ENCODE measurements at places on chromosomes 2 and 18.

- no peak for DNase-seq
Measured at GRCh38 chr2:236440110-236440881, 129.3 kb upstream of the ACKR3 start.

GRCh38 chr2:193980599-193980998 lies 1676.4 kb upstream of the SLC39A10 start:
- DNase-seq = no peak

GRCh38 chr2:105861200-105861599 lies 116.5 kb downstream of the NCK2 start:
- DNase-seq = no peak

DNA sequence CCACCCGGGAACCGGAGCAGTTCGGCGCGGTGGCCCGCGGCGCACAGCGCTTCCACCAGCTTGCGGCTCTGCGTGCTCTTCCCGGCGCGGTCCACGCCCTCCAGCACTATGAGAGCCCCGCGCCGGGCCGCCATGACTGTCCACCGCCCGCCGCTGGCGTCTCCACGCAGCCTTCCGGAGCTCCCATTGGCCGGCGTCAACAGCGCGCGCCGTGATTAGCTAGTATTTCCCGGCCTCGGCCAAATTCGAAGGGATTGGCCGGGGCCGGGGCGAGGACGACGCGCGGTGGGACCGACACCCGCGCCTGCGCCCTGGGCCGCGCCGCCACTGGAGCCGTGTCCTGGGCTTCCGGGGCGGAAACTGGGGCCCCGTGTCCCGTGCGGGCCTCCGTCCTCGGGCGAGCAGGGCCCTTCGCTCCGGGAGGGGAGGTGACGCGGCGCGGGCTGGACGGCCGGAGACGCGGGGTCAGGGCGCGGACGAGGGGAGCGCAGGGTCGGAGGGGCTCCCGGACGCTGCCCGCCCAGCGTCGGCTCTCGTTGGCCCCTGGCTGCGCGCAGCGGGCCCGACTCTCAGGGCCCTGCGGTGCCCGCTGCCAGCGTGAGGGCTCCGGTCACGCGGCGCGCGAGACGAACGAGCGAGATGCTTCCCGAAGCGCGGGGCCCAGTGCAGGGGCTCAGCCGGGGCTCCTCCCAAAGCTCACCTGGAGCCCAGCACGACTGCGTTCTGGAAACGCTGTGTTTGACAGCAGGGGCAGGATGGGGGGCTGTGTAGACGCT lies at the start of gene DTYMK:
TSS of gene DTYMK (minus strand) at position 166 of the 776 bp plus-strand sequence. CDS start at position 134, 32 bp downstream.
- peak; percentile 99 for DNase-seq

DNA sequence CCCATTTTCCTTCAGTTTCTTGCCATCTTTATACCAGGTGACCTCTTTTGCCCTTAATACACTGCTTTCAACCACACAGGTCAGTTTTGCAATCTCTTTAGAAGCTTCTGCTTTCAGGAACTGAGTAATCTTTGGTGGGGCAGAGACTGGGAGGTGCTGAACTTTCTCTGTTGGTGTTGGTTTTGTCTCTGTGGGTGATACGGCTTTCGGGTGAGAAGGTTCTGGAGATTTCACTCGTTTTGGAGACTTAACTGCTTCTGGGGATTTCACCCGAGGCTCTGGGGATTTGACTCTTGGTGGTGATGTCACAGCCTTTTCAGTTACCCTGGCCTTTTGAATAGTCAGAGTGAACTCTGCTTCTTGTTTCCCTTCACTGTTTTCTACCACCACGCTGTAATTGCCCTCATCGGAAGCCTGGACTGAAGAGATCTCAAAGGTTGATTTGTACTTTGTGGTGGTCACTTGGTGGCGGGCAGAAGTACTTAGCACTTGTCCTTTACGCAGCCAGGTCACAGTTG lies 50.4 kb downstream of the PLEKHA3 start:
- DNase-seq = peak; percentile 79

DNA sequence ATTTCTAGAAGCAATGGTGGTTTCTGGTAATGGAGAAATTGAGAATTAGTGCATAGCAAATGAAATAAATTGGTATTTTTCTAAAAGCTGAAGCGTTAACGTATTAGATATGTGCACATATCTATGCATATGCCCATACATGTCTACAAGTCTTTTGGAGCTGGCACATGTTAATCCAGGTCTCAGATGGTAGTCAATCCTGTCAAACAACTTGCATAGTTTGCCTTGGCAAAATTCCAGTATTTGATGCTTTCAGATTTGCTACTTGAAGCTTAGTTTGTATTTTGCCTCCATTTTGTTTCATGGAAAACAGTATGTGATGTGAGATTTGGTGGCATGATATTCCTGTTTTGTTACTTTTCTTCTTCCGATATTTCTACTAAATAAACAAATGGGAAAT lies 304.6 kb downstream of the PARD3B start:
- no peak for DNase-seq

DNA sequence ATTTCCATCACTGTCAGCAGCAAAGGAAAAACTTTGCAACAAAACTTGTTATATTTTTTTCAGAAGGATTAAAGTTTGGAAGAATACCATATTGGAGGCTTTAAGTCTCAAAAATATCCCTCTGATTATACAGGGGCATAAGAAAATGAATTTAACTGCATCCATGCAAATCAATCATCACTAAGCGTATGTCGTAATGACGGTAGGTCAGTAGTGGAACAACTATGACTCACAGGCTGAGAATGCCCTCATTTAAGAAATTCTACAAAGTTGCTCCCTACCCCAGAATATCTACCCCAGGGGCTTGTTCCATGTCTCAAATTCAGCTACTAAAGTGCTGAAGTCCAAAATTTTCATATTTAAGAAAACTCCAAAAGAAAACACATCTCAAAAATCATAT lies 12.5 kb upstream of the NAB1 start:
- DNase-seq = peak; percentile 79

DNA sequence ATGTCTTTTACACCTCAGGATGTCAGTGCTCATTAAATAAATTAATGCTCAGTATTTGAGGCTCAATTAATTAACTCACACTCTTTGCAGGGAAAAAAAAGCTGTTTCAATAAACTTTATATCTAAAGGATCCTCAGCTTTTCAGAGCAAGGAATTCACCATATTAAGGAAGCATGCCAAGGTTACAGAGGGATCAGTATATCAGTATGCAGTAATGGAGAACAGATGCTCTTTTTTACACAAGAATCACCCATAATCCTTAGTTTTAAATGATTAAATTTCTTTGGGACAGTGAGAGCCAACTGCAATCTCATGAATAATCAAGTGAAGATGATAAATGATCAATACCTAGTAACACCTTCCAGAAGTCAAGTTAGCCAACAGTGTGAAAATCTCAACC lies 14.9 kb upstream of the LCT start:
- no peak for DNase-seq

DNA sequence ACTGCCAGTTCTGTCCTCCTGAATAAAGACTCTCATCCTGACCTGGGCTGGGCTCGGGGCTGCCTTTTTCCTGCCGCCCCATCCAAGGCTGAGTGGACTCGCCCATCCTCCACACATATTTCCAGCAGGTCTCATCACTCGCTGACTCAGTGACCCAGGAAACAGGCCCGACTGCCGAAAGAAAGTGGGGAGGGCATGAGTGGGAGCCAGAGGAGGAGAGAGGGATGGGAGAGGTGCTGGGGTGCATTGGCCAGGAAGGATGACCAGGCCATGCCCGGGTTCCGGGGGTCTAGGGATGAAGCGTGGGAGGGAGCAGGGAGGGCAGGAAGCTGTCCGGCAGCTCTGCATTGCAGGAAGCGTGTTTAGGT lies 66.7 kb downstream of the TWIST2 start:
- DNase-seq = no peak

GRCh38 chr2:168705534-168706470 lies 96.6 kb upstream of the NOSTRIN start:
- DNase-seq = peak; percentile 18

- DNase-seq = no peak
Measured at GRCh38 chr2:234458466-234458865, 38.4 kb downstream of the ARL4C start.

GRCh38 chr2:20663196-20664070 lies 3.5 kb upstream of the GDF7 start:
- no peak for DNase-seq

DNA sequence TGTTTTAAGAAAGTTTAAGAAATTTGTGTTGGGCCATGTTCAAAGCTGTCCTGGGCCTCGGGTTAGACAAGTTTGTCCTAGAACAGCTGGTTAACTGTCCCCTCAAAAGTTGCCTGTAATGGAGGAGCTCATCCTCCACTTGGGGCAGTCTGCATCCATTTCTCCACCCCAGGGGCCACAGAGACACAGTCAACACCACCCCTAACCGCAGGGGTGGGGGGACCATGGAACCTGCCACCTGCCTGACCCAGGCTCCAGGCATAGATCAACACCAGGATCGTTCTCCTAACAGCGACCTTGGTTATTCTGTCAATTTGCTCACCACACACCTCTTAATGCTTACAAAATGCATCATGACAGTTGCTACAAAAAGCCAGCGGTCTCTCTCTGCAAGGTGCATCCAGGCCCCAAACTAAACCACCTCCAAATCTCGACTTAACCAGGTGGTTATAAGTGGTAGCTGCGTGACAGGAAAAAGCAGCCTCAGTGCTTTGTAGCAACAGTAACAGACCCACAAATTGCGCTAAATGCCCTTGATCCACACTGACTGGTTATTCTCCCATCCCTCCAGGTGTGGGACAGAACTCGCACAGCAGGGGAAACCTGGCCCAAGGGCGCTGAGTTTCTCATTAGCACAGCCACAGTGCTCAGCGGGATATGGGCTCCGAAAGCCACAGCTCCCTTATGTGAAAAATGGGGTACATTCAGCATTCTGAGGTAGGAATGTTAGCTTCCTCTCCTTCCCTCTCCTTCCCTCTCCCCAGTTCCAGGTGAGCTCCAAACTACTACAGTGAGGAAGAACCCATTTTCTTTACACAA lies 48.0 kb downstream of the HDLBP start:
- DNase-seq = no peak

GRCh38 chr2:196338440-196338839 lies 167.1 kb upstream of the STK17B start:
- no peak for DNase-seq

GRCh38 chr2:929925-930324 lies 20.7 kb upstream of the SNTG2 start:
- no peak for DNase-seq

GRCh38 chr18:37634516-37634915 lies 68.9 kb upstream of the CELF4 start:
- no peak for DNase-seq

DNA sequence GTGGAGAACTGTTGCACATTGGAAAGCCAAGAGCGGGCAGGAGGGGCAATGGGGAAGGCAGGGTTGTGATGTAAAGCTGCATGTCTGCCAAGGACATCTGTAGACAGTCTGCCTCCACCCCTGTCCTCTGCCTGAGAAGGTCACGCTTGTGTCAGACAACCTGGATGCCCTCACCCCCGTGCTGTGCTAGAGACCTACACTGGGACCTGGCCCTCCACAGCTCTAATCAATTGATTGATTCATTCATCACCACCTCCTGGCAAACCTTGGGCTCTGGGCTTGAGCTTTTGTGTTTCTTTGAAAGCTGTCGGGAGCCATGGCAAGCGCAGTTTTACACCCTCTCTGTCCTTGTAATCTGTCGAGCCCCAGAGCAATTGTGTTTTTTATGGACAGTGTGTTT lies 41.1 kb downstream of the MARCO start:
- DNase-seq = no peak

DNA sequence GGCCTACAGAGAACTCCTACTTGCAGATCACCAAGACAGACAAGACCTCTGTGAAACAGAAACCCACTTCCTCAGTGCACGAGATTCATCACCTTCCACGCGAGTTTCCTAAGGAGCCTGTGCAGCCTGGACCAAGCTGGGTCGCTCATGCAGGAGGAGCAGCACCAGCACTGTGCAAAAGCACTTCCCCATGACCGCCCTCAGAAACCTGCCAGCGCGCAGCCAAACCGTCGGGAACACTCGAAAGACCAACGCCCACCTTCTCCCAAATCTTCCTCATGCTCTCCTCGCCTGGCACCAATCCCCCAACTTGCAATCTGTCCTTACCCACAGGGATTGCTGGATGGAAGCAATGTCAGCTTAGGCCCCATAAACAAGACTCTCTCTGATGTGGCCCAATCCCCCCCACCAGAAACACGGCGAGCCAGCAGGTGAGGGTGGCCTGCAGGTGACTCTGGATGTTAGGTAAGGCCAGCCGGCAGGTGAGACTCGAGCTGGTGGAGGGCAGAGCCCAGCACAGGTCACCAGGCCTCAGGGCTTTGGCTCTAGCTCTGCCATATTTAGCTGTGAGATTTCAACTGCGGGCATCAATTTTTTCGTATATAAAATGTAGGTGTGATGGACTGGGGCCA lies 69.4 kb downstream of the PXDN start:
- no peak for DNase-seq

DNA sequence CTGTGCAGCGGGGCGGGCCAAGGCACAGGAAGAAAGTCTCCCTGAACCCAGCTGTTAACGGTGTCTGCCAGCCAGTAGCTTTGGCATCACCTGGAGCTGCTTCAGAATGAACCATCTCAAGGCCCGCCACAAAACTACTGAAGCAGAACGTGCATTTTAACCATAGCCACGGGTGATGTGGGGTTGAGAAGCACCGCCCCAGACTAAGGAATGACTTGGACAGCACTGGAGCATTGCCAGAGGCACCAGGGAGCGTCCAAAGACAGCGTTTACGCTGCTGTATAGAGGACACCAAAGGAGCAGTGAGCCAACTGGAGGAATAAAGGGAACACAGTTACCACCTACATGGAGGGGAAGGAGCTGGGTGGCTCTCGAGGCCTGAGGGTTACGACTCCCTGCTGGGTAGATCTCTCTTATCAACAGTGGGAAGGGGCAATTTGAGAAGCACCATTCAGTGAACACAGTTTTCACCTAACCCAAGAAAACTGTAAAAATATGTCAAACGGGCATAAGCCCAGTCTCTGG lies 28.4 kb upstream of the LONRF2 start:
- no peak for DNase-seq

DNA sequence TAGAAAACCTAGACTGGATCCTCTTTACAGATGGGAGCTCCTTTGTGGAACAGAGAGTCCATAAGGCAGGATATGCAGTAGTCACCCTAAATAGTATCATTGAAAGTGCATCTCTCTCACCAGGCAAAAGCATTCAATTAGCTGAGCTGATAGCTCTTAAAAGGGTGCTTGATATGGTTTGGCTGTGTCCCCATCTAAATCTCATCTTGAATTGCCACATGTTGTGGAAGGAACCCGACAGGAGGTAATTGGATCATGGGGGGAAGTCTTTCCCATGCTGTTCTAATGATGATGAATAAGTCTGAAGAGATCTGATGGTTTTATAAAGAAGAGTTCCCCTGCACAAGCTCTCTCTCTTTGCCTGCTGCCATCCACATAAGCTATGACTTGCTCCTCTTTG lies 96.2 kb upstream of the RMP24 start:
- DNase-seq = no peak

DNA sequence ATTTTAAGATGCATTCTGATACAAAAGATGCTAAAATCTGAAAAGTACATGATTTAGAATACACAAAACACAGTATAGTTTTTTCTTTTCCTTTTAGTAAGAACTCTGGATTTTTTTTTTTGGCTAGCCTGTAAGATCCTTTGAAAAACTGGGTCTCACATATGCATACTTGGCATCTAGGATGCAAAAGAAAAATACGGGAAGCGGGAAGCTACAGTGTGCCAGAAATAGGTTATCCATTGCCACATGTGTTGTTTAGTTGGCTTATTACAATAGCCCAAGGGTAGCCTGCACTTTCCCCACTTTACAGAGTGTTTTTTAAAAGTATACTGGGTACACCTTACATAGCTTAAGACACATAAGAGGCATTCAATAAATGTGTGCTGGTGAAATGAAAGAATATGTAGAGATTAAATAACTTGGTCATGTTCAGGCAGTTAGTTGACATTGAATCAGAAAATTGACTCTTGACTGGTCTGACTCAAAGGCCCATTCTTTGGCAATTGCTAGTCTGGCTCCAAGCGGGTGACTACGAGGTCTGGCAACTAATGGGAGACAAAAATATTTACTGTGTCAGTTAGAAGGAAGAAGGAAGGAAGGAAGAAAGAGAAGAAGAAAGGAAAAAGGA lies 286.8 kb upstream of the TRIB2 start:
- DNase-seq = peak; percentile 63

Data from suppressor macrophage treated with lipopolysaccharide for 1 hour (primary cell).